SK-N-SH (cell line): ENCODE measurements at places on chromosomes 16 and 17. TPM values are rescaled to one million over a fixed set of nuclear protein-coding genes. Genes with fewer than 3 reads are reported as not detected.

Gene SPNS2
- 0.08 TPM in 1 of 2 replicates, not detected in the other for polyA plus RNA-seq

Gene LRRC46
- polyA plus RNA-seq = 1.6 and 1.8 TPM in 2 replicates

Gene KRTAP1-3
- polyA plus RNA-seq = not detected in 2 replicates

Gene TMC8
- polyA plus RNA-seq = 0.15 and 0.18 TPM in 2 replicates

Gene CASKIN1
- polyA plus RNA-seq = 1.4 and 1.7 TPM in 2 replicates

- DNase-seq = peak; percentile 26
- H3K27ac ChIP-seq = peak overlapping the region; percentile 97
- peaks cover 20% of the 10 kb centered on the region for H3K4me1 ChIP-seq
- H3K36me3 ChIP-seq = peaks cover 14% of the 10 kb centered on the region
- H3K27me3 ChIP-seq = no peaks in the 10 kb centered on the region
Observed at GRCh38 chr16:69566981-69567680, 1.4 kb downstream of the NFAT5 start.

- no peak overlapping the region for H3K4me3 ChIP-seq
- no peaks in the 10 kb centered on the region for H3K36me3 ChIP-seq
- DNase-seq = no peak
- H3K27ac ChIP-seq = no peak overlapping the region
- H3K4me1 ChIP-seq = no peaks in the 10 kb centered on the region
Observed at GRCh38 chr16:58640949-58641348, 11.3 kb upstream of the CNOT1 start.

GRCh38 chr17:17506181-17506741 is 10.1 kb upstream of the RASD1 start:
- peak; percentile 57 for DNase-seq
- no peak overlapping the region for H3K4me3 ChIP-seq
- H3K4me1 ChIP-seq = no peaks in the 10 kb centered on the region
- H3K27me3 ChIP-seq = no peaks in the 10 kb centered on the region
- H3K27ac ChIP-seq = no peak overlapping the region; the same call in 1 of the 2 replicates
- H3K36me3 ChIP-seq = no peaks in the 10 kb centered on the region

DNA sequence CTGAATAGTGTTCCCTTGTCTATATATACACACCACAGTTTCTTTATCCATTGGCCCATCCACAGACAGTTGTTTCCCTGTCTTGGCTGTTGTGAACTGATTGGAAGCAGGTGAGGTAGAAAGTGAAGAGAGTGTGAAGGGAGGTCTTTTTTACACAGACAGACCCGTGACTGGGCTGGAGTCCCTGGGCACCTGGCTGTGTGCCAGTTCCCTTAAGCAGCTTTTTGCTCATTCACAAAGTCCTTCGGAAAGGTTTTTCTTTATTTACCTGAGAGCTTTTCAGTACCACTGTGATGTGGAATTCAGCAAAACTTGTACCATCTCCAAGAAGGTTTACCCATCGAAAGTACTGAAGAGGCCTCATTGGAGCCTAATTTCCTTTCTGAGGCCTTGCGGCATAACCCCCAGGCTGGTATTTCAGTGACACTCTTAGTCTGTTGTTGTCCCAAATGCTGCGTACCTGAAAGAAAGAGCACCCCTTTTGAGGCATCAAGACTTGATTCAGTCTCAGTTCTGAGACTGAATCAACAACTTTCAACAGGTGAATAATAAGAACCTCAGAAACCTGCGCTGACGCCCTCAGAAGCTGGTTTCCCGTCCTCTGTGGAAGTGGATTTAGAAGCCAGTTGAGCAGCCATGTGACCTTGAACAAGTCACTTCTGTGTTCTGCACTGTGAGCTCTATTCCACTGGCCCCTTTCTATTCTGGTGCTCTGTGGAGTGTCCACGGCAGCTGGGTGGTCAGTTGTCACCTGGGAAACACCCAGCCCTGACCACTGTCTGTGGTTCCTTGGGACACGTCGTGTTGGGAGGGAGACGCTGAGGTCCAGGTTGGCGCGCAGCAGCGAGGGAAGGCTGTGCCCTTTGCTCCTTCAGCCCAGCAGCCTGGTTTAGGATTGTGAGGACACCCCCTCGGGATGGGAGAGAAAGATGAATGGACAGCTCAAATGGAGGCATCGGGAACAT is 53.9 kb upstream of the CRISPLD2 start:
- H3K36me3 ChIP-seq = peaks cover 51% of the 10 kb centered on the region
- H3K4me3 ChIP-seq = no peak overlapping the region
- no peaks in the 10 kb centered on the region for H3K27me3 ChIP-seq
- H3K27ac ChIP-seq = no peak overlapping the region
- no peak for DNase-seq
- no peaks in the 10 kb centered on the region for H3K4me1 ChIP-seq

DNA sequence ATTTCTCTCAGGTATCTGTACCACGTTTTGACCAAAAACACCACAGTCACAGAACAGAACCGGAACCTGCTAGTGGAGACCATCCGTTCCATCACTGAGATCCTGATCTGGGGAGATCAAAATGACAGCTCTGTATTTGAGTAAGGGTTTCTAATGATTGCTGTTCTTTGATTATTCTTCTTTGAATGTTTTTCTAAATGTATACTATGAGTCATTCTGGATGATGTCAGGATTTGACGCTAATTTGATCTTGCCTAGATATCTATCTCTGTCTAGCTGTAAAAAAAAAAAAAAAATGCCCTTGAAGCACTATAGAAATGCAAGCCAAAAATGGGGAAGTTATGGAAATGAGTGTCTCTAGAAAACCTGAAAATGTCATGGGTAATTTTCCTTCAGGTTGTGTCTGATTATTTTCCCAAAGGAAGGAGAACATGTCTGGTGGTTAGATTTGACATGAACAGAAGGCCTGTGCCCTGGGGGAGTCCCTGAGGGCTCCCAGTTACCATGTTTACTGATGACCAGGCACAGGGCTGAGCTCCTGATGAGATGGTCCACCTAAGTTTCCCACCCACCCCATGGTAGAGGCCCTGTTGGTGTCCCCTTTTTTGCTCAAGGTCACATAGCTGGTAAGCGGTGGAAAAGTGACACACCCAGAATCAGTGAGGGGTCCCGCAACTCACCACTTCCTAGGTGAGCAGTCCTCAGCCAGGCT is 13.6 kb downstream of the CLEC16A start:
- H3K36me3 ChIP-seq = peaks cover 2% of the 10 kb centered on the region
- peaks cover 54% of the 10 kb centered on the region for H3K4me1 ChIP-seq
- no peaks in the 10 kb centered on the region for H3K27me3 ChIP-seq
- no peak overlapping the region for H3K4me3 ChIP-seq

DNA sequence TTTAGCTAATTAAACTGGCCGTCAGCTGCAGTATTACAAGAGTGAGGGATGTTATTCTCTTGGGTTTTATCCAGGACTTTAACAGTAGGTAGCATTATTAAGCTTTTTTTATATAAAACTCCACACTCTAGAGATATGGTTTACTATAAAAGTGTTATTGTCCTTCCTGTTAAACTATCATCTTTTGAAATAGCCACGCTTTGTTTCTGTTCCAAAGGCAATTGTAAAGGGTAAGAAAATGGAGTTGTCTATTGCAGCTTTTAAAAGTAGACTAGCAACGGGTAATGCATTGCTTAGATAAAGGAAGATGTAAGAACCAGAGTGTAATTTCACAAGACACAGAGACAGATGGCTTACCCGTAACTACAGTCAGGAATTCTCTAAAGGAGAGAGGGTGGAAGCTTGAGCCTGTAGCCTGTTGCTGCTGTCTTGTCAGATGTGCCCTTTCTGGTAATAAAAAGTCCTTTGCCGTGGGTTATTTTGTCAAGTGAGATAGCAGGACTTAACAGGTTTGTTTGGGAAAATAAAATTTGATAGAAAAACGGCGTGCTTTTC is 56.4 kb downstream of the WWOX start:
- H3K27ac ChIP-seq = no peak overlapping the region
- no peaks in the 10 kb centered on the region for H3K36me3 ChIP-seq
- no peaks in the 10 kb centered on the region for H3K4me1 ChIP-seq
- no peak overlapping the region for H3K4me3 ChIP-seq
- no peak for DNase-seq
- no peaks in the 10 kb centered on the region for H3K27me3 ChIP-seq

- no peaks in the 10 kb centered on the region for H3K27me3 ChIP-seq
- peaks cover 23% of the 10 kb centered on the region for H3K36me3 ChIP-seq
- no peak overlapping the region for H3K27ac ChIP-seq
- H3K4me1 ChIP-seq = no peaks in the 10 kb centered on the region
- DNase-seq = peak; percentile 42
Observed at GRCh38 chr17:42617956-42618431, 8.5 kb downstream of the TUBG1 start.

GRCh38 chr17:78960928-78961327 is 18.8 kb downstream of the LGALS3BP start:
- no peak for DNase-seq
- H3K4me1 ChIP-seq = peaks cover 8% of the 10 kb centered on the region; the same call in 1 of the 2 replicates
- no peak overlapping the region for H3K27ac ChIP-seq
- no peak overlapping the region for H3K4me3 ChIP-seq

DNA sequence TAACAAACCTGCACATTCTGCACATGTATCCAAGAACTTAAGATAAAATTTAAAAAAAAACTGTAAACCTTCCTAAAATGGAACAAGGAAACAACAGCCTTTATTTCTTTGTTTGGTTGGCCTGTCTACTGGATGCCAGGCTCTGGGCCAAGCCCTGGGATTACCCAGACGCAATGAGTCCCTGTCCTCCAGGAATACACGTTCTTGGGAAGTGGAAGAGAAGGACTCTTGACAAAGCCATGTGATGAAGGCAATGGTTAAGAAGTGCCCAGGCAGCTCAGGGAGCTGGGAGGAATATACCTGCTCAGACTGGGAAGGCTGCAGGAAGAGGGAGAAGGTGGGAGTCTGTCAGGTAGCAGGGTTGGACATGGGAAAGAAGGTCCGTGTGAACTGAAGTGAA is 115.4 kb downstream of the AXIN2 start:
- H3K27me3 ChIP-seq = peaks cover 6% of the 10 kb centered on the region; the same call in 1 of the 2 replicates
- no peaks in the 10 kb centered on the region for H3K4me1 ChIP-seq
- no peak for DNase-seq
- no peak overlapping the region for H3K4me3 ChIP-seq
